ENCODE measurements at places on chromosomes 4 and X.

DNA sequence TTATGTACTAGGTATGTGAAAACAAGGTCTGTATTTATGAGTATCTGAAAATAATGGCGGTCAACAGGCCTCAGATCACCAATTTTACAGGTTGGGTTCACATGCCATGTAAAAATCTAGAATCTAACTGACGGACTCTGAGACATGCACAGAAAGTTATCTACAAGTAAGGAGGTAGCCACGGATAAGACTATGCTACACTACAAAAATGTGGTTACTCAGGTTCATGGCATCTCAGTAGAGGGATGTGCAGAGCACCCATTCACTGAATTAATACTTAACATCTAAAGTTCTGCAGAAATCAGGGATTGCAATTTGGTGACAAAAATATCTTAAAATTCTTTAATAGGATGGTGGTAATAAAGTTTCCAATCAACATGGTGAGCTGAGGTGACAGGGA, 155.9 kb downstream of the APBB2 start:
- DNase-seq, result no peak

DNA sequence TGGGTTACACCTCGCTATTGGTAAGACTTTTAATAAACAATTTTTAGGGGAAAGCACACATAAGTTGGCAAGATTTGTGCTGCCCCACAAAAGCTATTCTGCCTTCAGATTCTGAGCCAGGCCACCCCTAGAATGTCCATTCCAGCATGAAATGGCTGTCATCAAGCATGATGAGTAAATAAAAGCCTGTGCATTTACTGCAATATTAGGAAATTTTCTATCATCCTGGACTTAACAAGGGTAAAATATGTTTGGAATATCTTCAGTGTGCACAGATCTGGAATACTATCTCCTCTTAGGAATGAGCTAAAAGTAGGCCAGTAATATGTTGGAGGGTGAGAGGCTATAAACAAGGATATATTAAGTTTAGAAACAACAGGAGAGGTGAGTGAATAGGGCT, 510.9 kb downstream of the ANKRD50 start:
- DNase-seq, result no peak

- DNase-seq, result no peak
These were observed 43.8 kb upstream of the ARHGAP24 start for GRCh38 chr4:85431156-85431555.

DNA sequence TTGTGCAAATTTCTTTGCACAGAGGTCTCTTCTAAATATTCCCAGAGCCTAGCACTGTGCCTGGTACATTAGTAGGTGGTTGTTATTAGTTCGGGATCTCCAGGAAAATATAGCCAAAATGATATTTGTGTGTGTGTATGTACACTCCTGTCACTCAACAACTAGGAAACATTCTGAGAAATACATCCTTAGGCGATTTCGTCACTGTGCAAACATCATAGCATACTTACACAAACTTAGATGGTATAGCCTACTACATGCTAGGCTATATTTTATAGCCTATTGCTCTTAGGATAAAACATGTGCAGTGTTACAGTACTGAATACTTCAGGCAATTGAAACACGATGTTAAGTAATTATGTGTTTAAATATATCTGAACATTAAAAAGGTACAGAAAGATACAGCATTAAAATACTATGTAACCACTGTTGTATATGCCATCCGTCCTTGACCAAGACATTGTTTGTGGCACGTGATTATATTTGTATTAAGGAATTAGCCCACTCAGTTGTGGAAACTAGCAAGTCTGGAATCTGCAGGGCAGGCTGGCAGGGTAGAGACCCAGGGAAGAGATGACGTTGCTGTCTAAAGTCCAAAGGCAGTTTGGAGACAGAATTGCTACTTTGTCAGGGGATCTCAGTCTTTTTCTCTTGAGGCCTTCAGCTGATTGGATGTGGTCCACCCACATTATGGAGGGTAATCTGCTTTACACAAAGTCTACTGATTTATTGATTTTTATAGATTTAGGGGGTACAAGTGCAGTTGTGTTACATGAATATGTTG, 106.9 kb downstream of the COL4A6 start:
- DNase-seq, result no peak
